ENCODE measurements at places on chromosomes 13 and 19.

DNA sequence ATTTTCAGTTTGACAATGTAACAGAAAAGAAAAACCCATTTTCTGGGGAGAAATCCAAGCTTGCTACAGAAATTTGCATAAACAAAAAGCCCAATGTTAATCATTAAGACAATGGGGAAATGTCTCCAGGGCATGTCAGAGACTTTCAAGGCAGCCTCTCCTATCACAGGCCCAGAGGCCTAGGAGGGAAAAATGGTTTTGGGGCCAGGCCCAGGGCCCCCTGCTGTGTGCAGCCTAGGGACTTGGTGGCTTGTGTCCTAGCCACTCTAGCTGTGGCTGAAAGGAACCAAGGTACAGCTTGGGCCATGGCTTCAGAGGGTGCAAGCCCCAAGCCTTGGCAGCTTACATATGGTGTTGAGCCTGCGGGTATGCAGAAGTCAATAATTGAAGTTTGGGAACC lies 8.0 kb upstream of the TEX30 start:
- no peak for DNase-seq

DNA sequence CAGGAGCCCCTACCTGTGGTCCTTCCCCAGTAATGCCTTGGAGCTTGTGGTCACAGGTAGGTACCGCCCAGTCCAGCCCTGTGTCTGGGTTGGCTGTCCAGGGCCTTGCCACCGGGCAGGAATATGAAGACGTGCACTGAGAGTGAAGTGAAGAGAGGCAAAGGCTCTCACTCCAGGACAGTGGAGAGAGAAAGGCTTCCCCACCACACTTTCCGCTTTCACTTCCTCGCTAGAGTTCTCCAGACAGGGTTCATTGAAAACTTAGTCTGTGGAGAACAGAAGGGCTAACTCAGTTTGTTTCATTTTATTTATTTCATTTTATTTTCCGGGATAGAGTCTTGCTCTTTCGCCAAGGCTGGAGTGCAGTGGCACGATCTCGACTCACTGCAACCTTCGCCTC lies 14.2 kb downstream of the FCAR start:
- DNase-seq, result no peak

- no peak for DNase-seq
Measured at GRCh38 chr19:14795078-14795721, 16.8 kb upstream of the ADGRE2 start.

GRCh38 chr19:10554760-10555609 lies 10.8 kb downstream of the KRI1 start:
- no peak for DNase-seq

- DNase-seq, result no peak
Measured at GRCh38 chr19:42293540-42293939, 8.4 kb upstream of the PRR19 start.

DNA sequence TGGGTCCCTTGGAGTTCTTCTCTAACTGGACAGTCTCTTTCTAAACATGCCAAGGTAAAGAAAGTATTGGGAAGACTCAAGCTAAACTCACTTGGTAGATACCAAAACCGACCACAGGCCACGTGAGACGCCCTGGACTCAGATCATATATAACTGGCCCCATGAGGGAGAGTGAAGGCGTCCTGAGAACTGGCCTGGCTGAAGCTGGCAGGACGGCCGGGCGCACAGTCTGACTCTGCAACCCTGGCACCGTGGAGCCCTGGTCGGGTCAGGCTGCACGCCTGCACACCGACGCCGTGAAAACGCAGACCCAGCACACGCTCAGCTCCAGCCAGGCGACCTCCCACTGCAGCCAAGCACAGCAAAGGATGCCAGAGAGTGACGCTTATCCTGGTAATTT lies 122.5 kb upstream of the SPACA7 start:
- DNase-seq, result no peak

GRCh38 chr19:18746401-18747325 lies 44.4 kb downstream of the COMP start:
- DNase-seq, result no peak

DNA sequence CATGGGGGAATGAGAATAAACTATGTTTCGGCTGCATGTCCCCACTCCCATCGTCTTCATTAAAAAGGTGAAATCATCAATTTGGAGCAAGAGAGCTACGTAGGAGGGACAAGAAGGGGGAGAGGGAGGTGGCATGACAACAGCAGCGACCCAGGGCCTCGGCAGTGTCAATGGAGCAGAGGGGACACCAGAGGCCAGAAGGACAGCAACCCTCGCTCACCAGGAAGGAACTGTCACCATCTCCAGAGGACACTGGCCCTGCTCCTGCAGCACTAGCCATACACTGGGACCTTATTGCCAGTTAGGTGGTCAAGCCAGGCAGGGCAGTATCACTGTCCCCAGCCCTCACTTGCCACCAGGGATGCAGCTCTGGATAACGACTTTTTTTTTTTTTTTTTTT lies 34.2 kb downstream of the NAXD start:
- no peak for DNase-seq

- no peak for DNase-seq
Measured at GRCh38 chr13:25469169-25469525, 97.4 kb downstream of the ATP8A2 start.

DNA sequence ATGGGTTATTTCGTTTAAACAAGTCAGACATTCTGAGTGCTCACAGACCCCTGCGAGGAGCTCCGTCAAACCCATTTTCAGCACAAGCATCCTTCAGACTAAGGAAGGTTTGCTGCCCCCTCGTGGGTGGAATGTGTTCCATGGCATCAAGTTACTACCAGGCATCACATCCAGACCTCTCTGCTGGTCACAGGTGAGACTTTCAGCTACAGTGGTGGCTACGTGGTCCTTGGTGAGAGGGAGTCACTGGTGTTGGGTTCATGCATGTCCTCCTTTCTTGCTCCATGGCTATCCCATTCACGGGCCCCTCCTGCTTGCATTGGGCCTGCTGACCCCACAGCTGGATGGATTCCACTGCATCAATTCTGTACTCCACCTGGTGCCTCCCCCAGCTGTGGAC lies 9.1 kb upstream of the LILRB5 start:
- DNase-seq, result peak; percentile 65

DNA sequence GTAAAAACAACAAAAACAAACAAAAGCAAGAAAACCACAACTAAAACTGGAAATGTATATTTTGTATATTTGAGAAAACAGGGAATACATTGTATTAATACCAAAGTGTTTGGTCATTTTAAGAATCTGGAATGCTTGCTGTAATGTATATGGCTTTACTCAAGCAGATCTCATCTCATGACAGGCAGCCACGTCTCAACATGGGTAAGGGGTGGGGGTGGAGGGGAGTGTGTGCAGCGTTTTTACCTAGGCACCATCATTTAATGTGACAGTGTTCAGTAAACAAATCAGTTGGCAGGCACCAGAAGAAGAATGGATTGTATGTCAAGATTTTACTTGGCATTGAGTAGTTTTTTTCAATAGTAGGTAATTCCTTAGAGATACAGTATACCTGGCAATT lies 17.1 kb downstream of the KLF5 start:
- peak; percentile 35 for DNase-seq

- peak; percentile 84 for DNase-seq
Measured at GRCh38 chr19:31312009-31312676, 37.1 kb downstream of the TSHZ3 start.

GRCh38 chr19:31470229-31470939 lies 121.1 kb upstream of the TSHZ3 start:
- no peak for DNase-seq

DNA sequence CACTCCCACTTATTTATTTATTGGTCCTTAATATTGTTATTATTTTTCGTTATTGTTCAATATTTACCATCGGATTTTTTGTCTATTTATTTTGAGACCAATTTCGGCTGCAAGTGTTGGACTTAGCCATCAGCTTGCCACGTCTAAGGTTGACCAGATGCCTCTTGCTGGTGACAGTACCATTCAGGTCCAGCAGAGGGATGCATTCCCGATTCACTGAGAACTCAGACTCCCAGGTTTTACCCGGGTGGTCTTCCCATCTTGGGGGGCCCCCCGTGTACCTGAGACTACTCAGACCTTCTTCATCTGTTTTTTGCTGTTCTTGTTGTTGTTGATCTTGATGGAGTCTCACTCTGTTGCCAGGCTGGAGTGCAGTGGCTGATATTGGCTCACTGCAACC lies 1435.2 kb downstream of the UQCRFS1 start:
- no peak for DNase-seq

- DNase-seq, result peak; percentile 69
Measured at GRCh38 chr13:23899555-23899954, 2.3 kb upstream of the C1QTNF9B start.

DNA sequence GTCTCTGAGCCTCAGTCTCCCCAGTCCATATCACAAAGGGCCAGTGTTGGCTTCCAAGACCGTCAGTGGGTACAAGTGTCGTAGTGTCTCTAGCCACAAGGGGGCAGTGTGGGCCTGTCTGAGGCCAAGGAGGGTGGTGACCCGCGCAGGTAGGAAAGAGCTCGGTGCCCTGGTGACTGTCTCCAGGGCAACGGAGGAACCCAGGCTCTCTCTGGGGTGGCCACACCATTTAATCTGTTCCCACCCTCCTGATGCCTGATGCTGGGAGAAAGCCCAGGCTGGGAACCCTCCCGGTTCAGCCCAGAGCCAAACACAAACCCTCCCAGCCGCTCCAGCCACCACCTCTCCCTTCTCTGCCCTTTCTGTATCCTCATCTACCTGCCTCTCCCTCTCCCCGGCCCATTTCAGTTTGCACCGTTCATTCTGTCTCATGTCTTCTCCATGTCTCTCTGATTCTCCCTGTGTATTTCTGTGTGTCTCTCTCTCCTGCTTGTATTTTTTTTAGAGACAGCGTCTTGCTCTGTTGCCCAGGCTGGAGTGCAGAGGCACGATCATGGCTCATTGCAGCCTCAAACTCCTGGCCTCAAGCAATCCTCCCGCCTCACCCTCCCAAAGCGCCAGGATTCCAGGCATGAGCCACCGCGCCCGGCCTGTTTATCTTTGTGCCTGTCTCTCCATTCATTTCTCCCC lies 17.5 kb upstream of the MEIS3 start:
- peak; percentile 54 for DNase-seq
